ENCODE measurements at places on chromosomes 6 and 20. TPM values are rescaled to one million over a fixed set of nuclear protein-coding genes. Genes with fewer than 3 reads are reported as not detected.

GRCh38 chr6:119536666-119537065 lies 187.1 kb upstream of the MAN1A1 start:
- DNase-seq = no peak
- H3K27ac ChIP-seq = no peak overlapping the region
- H3K4me1 ChIP-seq = no peaks in the 10 kb centered on the region
- no peak overlapping the region for H3K4me3 ChIP-seq
- no peaks in the 10 kb centered on the region for H3K27me3 ChIP-seq

- DNase-seq = no peak
- no peaks in the 10 kb centered on the region for H3K27me3 ChIP-seq
- H3K27ac ChIP-seq = no peak overlapping the region
- H3K4me1 ChIP-seq = no peaks in the 10 kb centered on the region
- H3K4me3 ChIP-seq = no peak overlapping the region
- H3K36me3 ChIP-seq = no peaks in the 10 kb centered on the region
Observed at GRCh38 chr6:105898286-105898685, 187.8 kb upstream of the PRDM1 start.

- no peak overlapping the region for H3K27ac ChIP-seq
- H3K4me3 ChIP-seq = no peak overlapping the region
- no peaks in the 10 kb centered on the region for H3K4me1 ChIP-seq
- no peak for DNase-seq
- no peaks in the 10 kb centered on the region for H3K36me3 ChIP-seq
- no peaks in the 10 kb centered on the region for H3K27me3 ChIP-seq
Observed at GRCh38 chr6:87583822-87584221, 6.0 kb downstream of the RARS2 start.

DNA sequence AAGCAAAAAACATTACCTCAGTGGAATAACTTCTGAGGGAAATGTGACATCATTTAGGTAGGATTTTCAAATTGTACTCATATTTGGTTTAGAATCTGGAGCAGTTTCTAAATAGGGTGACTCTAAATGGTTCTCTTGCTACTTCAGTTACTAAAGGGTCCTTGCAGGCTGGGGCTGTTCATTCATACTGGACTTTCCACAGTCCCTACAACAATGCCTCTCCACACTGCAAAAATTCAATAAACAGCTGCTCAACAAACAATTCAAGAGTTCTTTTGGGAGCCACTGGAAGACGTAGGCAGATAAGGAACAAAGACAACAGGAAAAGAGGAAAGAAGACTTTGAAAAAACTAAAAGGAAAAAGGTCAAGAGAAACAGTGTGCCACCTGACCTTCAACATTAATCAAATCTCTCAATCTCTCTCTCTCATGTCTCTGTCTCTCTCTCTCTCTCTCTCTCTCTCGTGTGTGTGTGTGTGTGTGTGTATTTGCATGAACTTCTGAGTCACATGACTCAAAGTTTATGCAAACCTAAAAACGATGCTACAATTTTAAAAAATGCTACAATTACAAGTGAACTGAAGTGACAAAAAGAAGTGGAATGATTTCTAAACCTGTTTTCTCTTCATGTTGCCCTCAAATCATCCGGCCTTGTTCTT lies 14.5 kb downstream of the NOL7 start:
- no peak overlapping the region for H3K4me3 ChIP-seq
- H3K36me3 ChIP-seq = no peaks in the 10 kb centered on the region
- DNase-seq = no peak
- no peaks in the 10 kb centered on the region for H3K4me1 ChIP-seq

CCM2L gene
- total RNA-seq = 2.8 TPM

RNF5 gene
- 70.5 TPM for total RNA-seq

DNA sequence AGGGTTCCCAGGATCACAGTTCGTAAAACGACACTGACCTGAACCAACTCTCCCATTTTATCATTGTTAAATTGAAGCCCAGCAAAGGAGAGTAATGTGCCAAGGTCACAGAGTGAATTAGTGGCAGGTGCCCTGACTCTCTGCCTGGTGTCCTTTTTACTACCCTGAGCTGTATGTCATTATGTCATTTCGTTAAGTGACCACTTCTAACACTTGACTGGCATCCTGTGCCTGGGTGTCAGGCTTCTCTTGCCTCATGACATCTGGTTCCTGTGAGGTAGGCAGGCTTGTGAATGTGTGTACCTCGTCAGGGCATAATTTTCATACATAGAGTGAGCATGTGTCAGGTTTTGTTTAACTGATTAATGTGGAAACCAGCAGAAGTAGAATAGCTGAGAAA lies 48.6 kb downstream of the RALY start:
- H3K4me3 ChIP-seq = no peak overlapping the region
- H3K27ac ChIP-seq = peak overlapping the region; percentile 23
- H3K4me1 ChIP-seq = no peaks in the 10 kb centered on the region

VNN1 gene
- 2.6 TPM for total RNA-seq

OPRL1 gene
- 1.6 TPM for total RNA-seq

Measured in breast epithelium (tissue), 4 donors.